NCI-H187 treated with DMSO at 0.1 percent for 48 hours (cell line): ENCODE measurements at places on chromosomes 7 and 10.

DNA sequence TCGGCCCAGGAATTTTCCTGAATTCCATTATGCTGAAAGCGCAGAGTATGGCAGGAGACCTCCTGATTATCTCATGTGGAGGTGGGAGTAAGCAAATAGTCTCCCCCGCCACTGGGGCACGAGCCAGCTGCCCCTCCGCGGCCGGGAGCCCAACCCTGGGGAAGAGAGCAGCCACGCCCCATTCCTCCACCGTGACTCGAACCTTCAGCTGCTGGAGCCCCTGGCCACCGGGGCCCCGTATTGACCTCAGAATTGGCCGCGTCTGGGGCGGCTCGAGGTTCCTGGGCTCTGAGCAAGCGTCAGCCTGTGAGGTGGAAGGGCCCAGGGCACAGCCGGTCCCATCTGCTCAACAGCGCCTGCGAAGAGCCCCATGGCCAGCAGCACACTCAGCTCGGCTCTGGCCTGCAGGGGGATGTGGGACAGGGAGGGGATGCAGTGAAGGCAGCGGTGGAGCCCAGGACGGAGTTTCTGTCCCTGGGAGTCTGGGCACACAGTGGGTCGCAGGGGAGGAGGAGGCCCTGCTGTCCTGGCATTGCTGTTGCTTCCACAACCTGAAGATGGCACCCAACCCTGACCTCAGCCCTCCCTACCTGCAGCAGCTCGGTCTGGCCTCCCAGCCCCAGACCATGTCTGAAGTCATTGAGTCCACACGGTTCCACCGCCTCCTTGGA is 97.8 kb downstream of the CHST15 start:
- no peak for DNase-seq

- no peak for DNase-seq
These were observed 65.3 kb downstream of the VCL start for GRCh38 chr10:74063256-74063655.

GRCh38 chr7:100563809-100564400 is 9.8 kb downstream of the SAP25 start:
- DNase-seq: peak; percentile 25

- no peak for DNase-seq
These were observed 293.8 kb downstream of the RNLS start for GRCh38 chr10:88289342-88289741.

DNA sequence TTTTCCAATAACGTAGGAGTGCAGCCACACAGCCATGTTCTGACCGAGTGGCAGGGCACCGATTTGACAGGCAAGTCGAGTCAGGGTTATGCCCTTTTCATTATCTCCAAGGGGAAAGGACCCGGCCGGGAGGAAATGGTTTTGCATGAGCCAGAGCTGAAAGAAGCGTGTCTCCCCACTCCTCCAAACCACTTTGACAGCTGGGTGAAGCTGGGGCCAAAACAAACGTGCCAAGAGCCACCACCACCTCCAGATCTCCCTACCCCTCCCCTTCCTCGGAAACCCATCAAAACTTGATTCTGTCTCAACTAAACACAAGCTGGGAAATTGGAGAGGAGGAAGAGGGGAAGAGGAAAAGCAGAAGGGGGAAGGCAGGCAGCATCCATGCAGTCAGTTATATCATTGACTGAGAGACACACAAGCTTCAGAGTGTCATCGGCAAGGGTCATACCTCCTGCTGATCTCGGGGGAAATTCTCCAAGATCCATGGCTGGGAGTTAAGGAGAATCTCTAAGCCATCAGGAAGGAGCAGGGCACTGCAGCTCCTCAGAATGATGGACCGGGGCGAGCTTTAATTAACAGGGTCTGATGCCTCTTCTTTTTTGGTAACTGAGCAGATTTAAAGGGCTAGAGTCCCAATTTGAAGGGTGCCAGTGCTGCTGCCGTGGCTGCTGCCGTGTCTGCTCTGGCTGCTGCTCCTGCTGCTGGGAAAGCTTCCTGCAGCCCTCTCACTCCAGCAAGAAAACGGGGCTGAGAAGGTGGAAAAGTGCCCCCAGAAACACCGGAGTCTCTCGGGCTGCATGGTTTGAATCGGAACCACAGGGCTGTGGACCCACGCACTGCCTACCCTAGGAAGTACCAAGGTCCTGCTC is 34.7 kb upstream of the CALN1 start:
- DNase-seq: no peak

DNA sequence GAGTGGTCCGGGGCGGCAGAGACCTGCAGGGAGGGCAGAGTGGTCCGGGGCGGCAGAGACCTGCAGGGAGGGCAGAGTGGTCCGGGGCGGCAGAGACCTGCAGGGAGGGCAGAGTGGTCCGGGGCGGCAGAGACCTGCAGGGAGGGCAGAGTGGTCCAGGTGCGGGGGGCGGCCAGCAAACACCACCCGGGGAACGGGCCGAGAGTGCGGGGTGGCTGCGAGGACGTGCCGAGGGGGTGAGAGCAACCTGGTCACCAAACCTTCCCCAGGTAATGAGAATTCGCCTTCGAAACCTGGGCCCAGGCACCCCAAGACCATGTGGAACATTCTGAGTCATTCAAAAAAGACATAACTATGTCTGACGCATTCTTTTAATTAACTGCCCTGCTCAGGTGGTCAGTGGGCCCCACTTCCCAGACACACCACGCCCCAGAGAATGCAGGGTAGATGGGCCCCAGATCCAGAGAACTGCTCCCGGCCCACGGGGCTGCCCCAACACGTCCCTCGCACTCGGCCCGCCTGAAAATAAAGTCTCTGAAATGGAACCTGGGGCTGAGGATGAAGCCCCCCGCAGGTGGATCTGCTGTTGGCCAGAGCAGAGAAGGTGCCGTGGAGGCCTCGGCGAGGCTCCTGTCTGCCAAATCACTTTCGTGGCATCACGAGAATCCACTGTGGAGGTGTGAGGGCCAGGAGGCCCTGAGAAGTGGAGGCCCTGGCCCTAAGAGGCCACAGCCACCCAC is 12.5 kb upstream of the GPR146 start:
- DNase-seq: no peak

GRCh38 chr10:111600772-111601171 is 523.9 kb downstream of the ADRA2A start:
- DNase-seq: no peak
